Nephron progenitor cell (in vitro differentiated cells): ENCODE measurements at places on chromosomes 4 and X.

DNA sequence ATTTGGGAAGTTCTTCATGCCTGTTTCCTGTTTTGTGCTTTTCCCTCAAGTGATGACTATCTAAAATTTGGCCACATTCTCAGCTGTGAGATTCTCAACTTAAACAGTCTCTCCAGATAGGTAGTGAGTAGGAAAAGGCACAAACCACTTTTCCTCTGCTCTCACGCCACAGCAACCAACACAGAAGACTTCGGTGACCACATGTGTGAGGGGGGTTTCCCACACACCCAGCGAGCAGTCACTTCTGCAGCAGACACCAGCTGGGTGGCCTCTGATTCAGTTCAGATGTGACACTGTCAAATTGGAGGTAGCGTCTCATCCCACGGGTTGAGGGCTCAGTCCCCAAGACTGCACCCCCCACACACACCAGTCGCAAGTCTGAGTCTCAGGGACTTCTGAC lies 25.1 kb upstream of the CLDN34 start:
- no peak for DNase-seq

- DNase-seq, result no peak
Measured at GRCh38 chrX:19334945-19335626, 8.6 kb upstream of the PDHA1 start.

DNA sequence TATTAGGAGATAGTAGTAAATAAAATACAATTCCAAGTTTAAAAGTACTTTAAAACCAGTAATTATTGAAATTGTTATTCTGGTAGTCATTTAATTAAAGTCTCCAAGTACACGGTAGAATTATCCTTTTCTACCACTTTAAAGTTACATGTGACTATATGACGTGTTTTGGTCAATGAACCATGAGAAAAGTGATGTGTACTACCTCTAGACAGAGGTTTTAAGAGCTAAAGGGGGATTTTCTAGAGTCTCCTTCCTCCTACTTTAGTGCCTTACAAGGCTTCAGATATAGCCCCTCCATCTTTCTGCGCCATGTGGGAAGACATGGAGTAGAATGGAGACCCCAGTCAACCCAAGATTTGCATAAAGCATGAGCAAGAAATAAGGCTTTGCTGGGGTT lies 2296.6 kb upstream of the AGA start:
- DNase-seq, result no peak

GRCh38 chrX:21738950-21739287 lies 19.0 kb downstream of the SMPX start:
- no peak for DNase-seq

- no peak for DNase-seq
Measured at GRCh38 chr4:175109933-175110332, 191.8 kb downstream of the ADAM29 start.

DNA sequence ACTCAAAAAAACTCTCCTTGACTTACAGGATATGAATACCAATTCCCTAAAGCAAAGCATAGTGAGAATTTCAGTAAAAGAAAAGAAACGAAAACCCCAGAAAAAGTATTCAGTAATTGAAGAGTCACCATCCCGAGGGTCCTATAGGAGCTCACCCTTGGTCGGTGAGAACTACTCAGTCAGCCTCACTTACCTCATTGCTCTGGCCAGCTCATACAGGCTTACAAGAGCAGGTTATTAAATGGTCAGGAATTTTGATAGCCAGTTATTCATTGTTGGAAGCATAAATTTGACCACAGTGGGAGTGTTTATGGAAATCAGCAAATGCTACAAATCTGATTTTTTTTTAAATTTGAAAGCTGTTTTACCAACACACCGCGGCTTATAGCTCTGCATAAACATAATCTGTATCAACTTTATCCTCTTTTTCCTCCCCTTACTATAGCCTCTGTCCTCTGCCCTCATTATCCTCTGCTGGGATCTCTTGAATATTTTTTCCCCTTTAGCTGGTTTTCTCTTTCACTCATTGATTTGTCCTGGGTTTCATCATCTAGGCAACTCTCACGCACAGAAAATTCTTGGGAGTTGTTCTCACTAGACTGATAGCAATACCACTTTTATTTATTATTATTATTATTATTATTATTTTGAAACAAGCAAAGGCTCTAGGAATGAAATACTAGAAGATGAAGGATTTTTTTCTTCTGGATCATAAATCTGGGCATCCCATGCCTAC lies 11.0 kb upstream of the CXCL2 start:
- DNase-seq, result no peak

DNA sequence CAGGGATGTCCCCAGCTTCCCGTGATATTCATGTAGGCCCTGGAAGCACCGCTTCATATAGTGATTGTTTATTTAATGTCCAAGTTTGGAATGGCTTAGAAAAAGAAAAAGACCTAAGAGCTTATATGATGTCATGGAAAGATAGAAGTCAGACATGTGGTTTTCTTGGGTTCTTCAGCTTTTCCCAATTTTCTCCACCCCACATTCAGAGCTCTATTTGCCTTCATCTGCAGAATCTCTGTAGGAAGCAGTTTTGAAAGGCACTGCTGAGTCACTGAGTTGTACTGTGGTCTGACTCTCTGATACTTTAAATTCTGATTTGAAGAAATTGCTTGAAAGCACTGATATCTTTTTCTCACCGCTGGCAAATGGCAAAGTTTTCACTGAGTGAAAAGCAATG lies 120.6 kb upstream of the EDNRA start:
- DNase-seq, result no peak

- no peak for DNase-seq
Measured at GRCh38 chr4:101846550-101846949, 56.0 kb downstream of the BANK1 start.

DNA sequence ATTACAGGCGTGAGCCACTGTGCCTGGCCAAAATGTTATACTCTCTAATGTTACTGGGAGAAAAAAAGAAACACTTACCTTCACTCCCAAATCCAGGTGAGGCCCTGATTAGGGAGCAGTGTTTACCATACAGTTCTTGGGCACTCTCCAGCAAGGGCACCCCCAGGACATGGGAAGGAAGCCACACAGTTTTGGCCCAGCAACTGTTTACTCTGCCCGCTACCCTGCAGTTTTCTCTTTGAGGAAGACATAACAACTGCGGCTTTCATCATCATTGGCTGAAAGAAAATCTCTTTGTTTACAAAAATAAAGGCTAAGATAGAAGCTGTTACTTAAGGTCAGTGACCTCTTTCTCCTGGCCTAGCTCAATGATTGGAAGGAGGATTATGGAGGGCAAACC lies 145.5 kb upstream of the DUSP21 start:
- no peak for DNase-seq

- DNase-seq, result no peak
Measured at GRCh38 chr4:185309770-185310169, 86.0 kb downstream of the LRP2BP start.

DNA sequence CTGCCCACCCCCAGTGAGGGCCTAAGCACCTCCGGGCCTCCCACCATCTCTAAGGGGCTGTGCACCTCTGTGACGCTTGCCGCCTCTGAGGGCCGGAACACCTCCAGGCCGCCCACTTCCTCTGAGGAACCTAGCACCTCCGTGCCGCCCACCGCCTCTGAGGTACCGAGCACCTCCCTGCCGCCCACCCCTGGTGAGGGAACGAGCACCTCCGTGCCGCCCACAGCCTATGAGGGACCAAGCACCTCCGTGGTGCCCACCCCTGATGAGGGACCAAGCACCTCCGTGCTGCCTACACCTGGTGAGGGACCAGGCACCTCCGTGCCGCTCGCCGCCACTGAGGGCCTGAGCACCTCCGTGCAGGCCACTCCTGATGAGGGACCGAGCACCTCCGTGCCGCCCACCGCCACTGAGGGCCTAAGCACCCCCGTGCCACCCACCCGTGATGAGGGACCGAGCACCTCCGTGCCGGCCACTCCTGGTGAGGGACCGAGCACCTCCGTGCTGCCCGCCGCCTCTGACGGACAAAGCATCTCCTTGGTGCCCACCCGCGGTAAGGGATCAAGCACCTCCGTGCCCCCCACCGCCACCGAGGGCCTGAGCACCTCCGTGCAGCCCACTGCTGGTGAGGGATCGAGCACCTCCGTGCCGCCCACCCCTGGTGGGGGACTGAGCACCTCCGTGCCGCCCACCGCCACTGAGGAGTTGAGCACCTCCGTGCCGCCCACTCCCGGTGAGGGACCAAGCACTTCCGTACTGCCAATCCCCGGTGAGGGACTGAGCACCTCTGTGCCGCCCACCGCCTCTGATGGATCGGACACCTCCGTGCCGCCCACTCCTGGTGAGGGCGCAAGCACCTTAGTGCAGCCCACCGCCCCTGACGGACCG lies 977 bp downstream of the MAGEE1 start:
- DNase-seq, result peak; percentile 19

DNA sequence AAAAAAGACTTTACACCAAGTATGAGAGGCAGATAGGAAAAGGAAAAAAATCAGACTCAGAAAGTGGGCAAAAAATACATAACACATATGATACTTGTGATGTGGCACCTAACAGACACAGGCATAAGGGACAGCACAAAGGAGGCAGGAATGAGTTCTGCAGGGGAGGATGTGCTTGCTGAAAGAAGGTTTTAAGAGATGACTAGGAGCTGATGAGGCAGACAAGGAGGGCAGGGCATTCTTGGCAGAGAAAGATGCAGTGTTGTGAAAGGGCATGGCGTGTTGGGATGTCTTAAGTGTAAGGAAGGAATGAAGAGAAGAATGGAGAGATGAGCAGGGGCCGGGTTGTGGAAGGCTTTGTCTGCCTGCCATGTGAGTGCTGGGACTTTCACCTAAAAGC lies 49.7 kb upstream of the TMEM154 start:
- DNase-seq, result no peak

GRCh38 chr4:67680581-67681222 lies 20.3 kb downstream of the UBA6 start:
- no peak for DNase-seq

DNA sequence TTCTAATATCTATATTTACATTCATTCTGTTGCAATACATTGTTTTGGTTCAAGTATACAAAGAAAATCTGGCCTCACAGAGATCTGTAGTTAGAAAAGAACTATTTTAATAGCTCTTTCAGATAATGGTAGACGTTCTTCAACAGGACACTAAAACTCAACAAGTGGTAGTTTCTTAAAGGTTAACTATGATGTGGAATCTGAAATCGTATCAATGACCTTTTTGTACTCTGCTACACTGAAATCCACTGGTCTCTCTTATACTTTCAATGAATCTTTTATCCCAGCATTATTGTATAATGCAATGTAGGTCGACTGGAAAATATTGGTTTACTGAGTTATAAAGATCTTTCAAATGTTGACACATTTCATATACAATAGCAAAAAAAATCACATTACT lies 12.7 kb downstream of the TMEM185A start:
- DNase-seq, result no peak

- no peak for DNase-seq
Measured at GRCh38 chrX:49077941-49078340, 1.7 kb downstream of the WDR45 start.

DNA sequence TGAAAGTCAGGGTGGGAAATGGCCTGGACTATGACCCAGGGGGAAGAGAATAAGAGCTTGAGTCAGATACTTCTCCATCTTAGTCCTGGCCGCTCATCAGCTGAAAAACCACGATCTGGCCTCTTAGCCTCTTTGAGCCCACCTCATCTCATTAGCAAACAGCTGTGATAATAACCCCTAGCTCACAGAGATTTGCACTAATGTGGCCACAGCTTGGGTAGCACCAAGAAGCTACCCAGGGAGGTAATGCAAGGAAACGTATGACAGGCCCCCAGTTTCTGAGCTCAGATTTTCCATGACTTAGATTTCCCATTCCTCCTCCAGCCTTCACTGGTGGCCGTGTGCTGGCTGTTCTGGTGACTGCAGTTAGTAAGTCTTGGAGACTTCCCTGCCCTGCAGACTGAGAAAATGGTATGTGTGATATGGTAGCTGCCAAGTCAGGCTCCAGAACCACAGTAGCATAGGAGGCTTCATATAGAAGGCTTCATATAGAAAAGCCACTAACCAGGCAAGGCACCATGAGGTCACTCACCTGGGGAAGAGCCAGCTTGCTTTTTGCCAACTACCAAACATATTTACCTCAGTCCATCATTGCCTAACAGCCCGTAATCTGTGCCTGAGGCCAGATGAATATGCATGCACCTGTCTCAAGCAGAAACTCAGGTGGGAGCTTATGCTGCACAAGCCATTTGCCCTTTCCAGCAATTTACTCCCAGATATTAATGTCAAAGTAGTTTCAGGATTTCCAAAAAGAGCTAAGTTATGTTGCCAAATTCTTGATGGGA lies 51.4 kb upstream of the GABRE start:
- no peak for DNase-seq

DNA sequence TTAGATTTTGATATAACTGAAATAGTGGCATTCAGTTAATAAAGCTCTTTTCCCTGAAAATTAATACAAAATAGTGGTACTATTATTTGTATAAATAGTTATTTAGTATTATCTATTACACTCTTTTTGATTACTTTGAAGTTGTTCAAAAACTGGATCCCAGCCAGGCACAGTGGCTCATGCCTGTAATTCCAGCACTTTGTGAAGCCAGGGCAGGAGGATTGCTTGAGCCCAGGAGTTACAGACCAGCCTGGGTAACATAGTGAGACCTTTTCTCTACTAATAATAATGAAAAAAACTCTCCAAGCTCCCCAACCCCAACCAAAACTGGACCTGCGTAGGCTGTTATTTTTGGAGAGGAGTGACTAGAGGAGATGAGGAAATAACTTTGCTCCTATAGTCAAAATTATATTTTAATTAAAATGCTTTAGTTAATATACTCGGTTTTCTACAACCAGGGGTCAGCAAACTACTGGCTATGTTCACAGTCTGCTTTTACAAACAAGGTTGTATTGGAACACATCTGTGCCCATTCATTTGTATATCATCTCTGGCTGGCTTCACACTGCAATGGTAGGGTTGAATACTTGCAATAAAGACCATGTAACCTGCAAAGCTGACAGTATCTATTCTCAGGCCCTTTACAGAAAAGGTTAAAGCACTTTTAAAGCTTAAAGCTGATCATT lies 27.6 kb downstream of the GUCY1A1 start:
- no peak for DNase-seq

DNA sequence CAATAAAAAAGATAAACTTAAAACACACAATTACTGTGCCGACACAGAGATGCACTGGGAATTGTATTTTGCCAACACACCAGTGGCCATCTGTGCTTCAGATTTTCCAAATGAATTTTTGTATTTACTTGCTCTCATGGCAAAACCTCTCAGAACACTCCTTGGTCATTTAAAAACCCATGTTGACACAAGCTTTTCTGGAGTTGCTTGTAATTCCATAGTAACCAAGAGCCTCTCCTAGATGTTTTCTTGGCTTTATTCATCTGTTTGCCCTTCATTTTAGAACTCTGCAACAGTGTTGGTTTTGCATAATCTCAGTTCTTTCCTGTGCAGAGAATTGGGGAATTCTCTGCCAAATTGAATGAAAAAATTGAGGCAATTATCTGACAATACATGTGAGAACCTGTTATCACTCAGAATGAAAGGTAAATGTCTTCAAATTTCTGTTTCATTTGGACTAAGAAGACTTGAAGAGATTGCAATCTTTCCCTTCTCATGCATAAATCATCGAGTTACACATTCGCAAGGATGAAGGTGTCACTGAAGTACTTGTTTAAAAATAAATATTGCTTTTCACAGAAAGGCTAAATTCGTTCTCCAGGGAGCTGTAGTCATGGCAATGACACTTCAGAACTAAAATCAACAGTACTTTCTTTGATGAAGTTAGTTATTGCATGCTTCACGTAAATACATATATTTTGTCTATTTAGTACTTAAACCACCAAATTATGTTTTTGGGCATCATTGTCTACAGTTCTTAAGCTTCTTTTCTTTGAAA lies 301.8 kb upstream of the CTSO start:
- DNase-seq, result no peak
